NCI-H2107 (cell line): ENCODE measurements at places on chromosomes 7 and 10.

GRCh38 chr7:79741684-79742083 is 288.2 kb upstream of the MAGI2 start:
- no peak for DNase-seq

- no peak for DNase-seq
These were observed 142.3 kb downstream of the VPS50 start for GRCh38 chr7:93374345-93374940.

- DNase-seq: peak; percentile 84
These were observed 10.6 kb downstream of the GPR146 start for GRCh38 chr7:1054861-1055450.

GRCh38 chr7:18222636-18223035 is 195.0 kb upstream of the PRPS1L1 start:
- no peak for DNase-seq

DNA sequence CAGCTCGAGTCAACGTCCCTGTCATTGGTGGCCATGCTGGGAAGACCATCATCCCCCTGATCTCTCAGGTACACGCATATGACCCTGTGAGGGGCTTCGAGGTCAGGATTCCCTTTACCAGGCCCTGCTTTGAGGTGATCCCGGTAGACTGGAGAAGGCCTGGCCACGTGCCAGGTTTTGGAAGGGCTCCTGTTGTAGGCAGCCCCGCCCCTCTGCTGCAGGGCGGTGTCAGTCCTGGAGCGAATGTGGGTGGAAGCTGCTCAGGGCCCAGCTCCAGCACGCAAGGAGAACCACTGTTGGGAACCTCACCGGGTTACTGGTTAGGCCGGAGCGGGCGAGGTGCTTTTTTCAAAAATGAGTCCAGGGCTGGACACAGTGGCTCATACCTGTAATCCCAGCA is 15.6 kb downstream of the MDH2 start:
- DNase-seq: no peak

DNA sequence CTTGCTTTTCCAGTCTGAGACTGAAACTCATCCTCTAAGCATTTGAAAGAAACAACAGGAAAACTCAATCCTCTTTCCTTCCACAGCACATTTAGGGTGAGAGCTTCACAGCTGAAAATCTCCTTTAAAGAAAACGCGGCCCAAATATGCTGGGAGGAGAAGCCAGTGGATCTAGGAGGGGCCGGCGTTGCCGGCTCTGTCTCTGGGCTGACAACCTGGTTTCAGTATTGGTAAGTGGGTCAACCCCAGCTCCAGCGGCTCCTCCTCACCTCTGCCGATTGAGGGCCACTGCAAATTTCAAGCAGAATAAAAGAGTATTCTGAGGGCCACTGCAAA is 75.3 kb upstream of the CPXM2 start:
- no peak for DNase-seq

- DNase-seq: no peak
These were observed 399.0 kb downstream of the HGF start for GRCh38 chr7:81370822-81371221.

- DNase-seq: no peak
These were observed 11.2 kb upstream of the OR2A5 start for GRCh38 chr7:144037414-144038035.

- DNase-seq: no peak
These were observed 139.2 kb downstream of the LCOR start for GRCh38 chr10:96971324-96971723.

DNA sequence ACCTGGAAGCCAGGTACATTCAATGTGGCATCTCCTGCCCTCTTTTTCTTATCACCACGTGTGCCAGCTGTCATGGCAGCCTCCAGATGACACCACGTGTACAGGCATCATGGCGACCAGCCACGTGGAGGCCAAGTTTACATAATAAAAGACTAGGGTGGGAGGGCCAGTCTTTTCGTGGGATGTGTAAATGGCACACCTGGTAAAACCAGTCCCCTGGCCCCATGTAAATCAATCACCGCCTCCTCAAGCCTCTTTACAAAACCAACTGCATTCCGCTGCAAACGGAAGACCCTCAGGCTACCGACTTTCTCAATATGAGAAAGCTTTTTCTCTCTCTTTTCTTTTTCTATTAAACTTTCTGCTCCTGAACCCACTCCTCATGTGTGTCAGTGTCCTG is 65.1 kb upstream of the PHF14 start:
- no peak for DNase-seq

- no peak for DNase-seq
These were observed 164.0 kb upstream of the ASAH2 start for GRCh38 chr10:50415292-50415691.

GRCh38 chr10:82660205-82660604 is 785.2 kb downstream of the NRG3 start:
- no peak for DNase-seq
